ENCODE measurements at places on chromosomes 1 and 21.

DNA sequence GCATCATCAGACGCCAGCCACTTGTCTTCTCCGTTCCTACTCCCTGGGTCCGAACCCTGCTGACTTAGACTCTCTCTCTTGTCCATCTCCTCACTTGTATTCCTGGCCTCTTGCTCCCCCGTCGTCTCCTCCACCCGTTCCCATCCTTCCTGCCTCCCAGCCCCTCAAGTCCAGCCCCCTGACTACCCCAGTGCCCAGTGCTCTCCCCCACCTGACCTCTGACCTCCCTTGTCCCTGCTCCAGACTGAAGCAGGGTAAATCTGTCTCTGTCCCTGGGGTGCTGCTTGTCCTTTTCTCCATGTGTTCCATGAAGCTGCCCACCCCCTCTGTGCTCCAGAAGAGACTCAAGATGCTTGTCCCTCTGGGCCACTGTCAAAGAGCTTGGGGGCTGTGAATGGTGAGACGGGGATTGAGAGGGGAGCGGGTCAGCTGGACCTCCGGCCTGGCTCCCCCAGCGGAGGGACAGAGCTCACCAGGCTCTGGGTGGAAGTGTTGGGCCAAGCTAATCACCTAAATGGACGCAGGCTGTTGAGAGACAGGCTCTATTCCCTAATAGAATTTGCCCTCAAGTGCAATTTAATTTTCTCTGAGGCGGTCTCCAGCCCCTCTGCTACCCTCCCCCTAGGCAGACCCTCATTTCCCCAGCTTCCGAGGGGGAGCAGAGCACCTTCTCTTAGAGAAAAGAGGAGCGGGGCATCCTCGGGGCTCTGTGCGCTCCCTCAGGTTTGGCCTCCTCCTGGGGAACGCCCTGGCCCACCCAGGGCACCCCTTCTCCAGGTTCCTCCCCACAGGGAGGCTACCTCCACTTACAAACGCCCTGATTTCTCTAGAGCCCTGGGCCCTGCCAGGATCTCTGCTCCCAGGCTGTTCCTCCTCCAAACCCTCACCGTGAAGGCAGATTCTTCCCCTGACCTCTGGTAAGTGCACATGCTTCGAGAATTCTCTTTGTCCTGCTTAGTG is 11.0 kb upstream of the LHX4 start:
- DNase-seq: no peak

DNA sequence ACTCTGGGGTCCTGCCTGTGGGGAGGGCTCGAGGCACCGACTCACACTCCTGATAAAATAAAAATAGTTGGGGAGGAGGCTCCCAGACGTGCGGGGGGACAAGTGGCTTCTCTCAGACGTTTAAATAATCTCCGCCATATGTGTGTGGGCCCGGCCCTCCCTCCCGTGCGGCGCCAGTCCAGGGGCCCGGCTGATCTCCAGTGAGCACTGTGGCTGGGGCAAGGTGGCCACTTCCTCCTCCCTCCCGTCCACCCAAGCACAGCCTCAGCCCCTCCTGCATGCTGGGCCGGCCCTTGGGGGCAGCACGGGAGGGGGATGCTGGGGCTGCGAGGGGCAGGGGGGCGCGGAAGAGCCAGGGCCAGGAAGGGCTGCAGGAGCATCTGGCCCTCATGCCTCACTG is 4.0 kb upstream of the PLCH2 start:
- DNase-seq: no peak

GRCh38 chr1:32898056-32898455 is 3.1 kb downstream of the TMEM54 start:
- no peak for DNase-seq

- DNase-seq: no peak
Measured at GRCh38 chr1:244863491-244864252, 671 bp downstream of the HNRNPU start.

- DNase-seq: no peak
Measured at GRCh38 chr1:26162220-26162709, 3.4 kb downstream of the FAM110D start.

DNA sequence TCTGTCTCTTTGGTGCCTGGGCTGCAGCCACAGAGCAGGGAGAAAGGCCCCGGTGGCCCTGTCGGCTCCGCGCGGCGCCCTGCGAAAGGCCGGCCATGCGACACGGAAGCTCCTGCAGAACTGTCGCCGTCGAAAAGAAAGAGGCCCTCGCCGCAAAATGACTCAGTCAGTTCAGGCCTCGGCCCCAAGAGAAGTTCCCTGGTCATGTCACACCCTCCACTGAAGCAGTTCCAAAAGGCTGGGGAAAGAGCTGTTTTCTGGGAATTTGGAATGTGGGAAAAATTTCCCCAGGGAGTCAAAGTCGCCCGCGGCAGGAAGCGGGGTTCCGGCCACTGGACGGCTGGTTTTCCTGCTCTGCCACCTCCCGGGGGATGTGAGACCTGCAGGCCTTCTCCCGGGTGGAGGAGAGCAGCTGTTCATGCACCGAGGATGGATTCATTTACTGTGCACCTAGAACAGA is 115.8 kb upstream of the ZNF678 start:
- DNase-seq: no peak

GRCh38 chr1:29390491-29391361 is 154.4 kb downstream of the PTPRU start:
- DNase-seq: no peak

DNA sequence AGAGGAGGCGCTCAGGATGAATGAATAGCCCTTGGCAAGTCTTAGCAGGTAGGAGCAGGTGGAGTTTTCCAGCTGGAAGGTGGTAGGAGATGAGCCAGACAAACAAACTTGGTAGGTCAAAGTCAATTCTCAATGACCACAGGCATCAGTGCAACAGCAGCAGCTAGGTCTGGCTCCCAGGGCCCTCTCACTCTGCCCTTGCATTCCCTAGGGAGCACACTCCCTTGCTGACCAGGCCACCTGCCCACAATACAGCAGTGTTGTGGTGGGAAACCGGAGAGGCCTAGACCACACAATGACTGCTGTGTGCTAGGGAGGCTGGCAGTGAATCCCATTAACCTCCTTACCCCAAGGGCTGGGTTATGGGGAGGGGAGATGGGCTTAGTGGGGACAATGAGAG is 13.0 kb upstream of the PAQR6 start:
- no peak for DNase-seq

GRCh38 chr1:20621012-20621411 is 12.2 kb upstream of the PINK1 start:
- no peak for DNase-seq

DNA sequence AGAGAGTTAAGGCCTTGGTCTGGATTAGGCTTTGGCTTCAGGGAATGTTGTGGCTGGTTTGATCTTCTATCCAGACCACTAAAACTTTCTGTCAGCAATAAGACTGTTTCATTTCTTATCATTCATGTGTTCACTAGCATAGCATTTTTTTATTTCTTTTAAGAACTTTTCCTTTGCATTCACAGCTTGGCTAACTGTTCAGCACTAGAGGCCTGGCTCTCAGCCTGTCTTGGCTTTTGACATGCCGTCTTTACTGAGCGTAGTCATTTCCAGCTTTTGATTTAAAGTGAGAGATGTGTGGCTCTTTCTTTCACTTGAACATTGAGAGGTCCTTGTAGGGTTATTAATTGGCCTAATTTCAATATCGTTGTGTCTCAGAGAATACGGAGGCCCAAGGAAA is 62.5 kb downstream of the RNF220 start:
- no peak for DNase-seq

DNA sequence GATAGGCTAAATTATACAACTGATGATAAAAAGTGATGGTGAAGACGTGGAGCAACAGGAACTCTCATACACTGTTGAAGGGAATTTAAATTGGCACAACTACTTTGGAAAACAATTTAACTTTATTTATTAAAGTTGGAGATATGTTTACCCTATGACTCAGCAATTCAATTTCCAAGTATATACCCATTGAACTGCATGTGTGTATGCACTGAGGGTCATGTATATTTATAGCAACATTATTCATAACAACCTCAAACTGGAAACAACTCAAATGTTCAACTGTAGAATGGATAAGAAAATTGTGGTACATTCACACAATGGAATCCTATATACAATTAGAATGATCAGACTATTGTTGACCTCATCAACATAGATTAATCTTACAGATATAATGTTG is 16.5 kb upstream of the BCAS2 start:
- no peak for DNase-seq

- no peak for DNase-seq
Measured at GRCh38 chr1:229150518-229150917, 120.4 kb upstream of the RAB4A start.

- DNase-seq: peak; percentile 43
Measured at GRCh38 chr1:110524311-110525248, 5.6 kb upstream of the KCNA10 start.

All from GM19239 (cell line).